ENCODE measurements at places on chromosomes 7 and 10. TPM values are rescaled to one million over a fixed set of nuclear protein-coding genes. Genes with fewer than 3 reads are reported as not detected.

Gene NACAD
- total RNA-seq = 4.2 TPM

Gene CYP3A4
- not detected for total RNA-seq

Gene PIK3CG
- total RNA-seq = 0.03 TPM

Gene LIPM
- 0.13 TPM for total RNA-seq

Gene SPDYE5
- total RNA-seq = not detected

Gene IGF2BP3
- 77.8 TPM for total RNA-seq

Gene PRKAR2B
- total RNA-seq = 1.1 TPM

Gene PVRIG
- not detected for total RNA-seq

Gene NRP1
- 335 TPM for total RNA-seq

Gene ZNF32
- 19.4 TPM for total RNA-seq

Gene NODAL
- not detected for total RNA-seq

Gene AMPH
- total RNA-seq = 0.13 TPM

Gene TMEM72
- not detected for total RNA-seq

Gene ERVW-1
- total RNA-seq = not detected

Gene MCU
- 26.6 TPM for total RNA-seq

Gene MINDY4
- 5.7 TPM for total RNA-seq

Gene CXCL12
- total RNA-seq = 101 TPM

Gene TACR2
- 0.20 TPM for total RNA-seq

Gene ADAM8
- total RNA-seq = 2.7 TPM

Gene PLCE1
- 2.5 TPM for total RNA-seq

Gene LLCFC1
- total RNA-seq = not detected

Gene PDZD7
- 5.5 TPM for total RNA-seq

Gene DNAJC30
- 3.5 TPM for total RNA-seq

Gene ABCC2
- total RNA-seq = 1.2 TPM

Gene ASAH2B
- 2.3 TPM for total RNA-seq

Gene TMEM254
- total RNA-seq = 8.7 TPM

Gene BMPER
- 18.8 TPM for total RNA-seq

Gene LRRN3
- 7.4 TPM for total RNA-seq

Gene ARL4A
- 5.7 TPM for total RNA-seq

Gene ANKRD61
- 0.13 TPM for total RNA-seq

Gene ZNF853
- 0.99 TPM for total RNA-seq

Gene UTF1
- not detected for total RNA-seq

Gene FGFBP3
- 0.36 TPM for total RNA-seq

Gene AGBL3
- total RNA-seq = 0.66 TPM

Gene COL26A1
- not detected for total RNA-seq

Gene CYCS
- total RNA-seq = 34.7 TPM

Gene UPK3B
- 0.46 TPM for total RNA-seq

Gene TRA2A
- 24.2 TPM for total RNA-seq

Gene VIPR2
- total RNA-seq = 0.07 TPM

Gene TMEM273
- 0.13 TPM for total RNA-seq

Gene PLOD3
- 164 TPM for total RNA-seq

Gene AEBP1
- 333 TPM for total RNA-seq

Gene FRA10AC1
- 6.8 TPM for total RNA-seq

Gene FFAR4
- not detected for total RNA-seq

Gene UCN3
- not detected for total RNA-seq

Gene VAX1
- total RNA-seq = not detected

Gene SLC18A2
- under 0.01 TPM for total RNA-seq

All from smooth muscle cell of the pulmonary artery (primary cell).